RWPE1 (cell line): ENCODE measurements at places on chromosomes 13 and 19.
A peak's percentile ranks its signal among the peaks of the same experiment; 100 is the strongest.

DNA sequence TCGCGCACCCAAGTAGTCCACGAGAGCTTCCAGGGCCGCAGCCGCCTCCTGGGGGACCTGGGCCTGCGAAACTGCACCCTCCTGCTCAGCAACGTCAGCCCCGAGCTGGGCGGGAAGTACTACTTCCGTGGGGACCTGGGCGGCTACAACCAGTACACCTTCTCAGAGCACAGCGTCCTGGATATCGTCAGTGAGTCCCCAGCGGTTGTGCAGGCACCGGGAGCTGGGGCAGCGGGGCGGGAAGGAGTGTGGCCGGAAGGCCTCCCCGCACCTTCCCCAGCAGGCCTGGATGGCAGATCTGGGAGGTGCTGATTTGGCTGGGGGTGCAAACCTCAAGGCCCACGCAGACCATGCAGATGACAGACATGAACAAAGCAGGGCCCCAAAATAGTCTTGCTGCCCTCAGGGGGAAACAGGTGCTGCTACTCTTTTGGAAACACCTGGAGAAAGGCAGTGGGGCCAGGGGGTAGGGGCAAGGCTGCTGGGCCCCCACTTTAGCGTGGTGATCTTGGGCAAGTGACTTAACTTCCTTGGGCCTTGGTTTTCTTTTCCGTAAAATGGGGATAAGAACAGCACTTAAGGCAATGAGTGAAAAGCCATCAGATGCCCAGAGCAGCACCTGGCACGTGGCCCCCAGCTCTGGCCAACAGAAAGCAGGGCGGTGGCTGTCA lies 4.0 kb downstream of the MAG start:
- no peak for DNase-seq

DNA sequence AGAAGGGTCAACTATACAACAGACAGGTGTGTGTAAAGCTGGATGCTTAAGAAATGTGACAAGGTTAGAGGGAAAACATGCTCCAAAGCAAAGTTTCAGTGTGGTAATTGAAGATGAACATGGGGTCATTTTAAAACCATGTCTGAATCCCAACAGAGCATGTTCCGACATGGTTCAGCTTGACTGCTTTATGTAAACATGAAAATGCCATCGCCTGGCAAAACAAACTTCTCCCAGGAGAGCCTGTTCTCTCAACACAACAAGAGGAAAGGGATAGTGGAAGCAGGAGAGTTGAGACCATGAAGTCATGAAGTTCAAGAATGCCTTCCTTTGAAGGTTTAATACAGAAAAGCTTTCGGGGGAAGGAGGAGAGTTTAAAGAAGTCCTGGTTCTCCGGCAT lies 85.8 kb downstream of the EPSTI1 start:
- DNase-seq = no peak

GRCh38 chr13:25762795-25763377 lies 288.9 kb downstream of the SHISA2 start:
- no peak for DNase-seq

- no peak for DNase-seq
These were observed 32.6 kb upstream of the POP4 start for GRCh38 chr19:29573486-29573885.

DNA sequence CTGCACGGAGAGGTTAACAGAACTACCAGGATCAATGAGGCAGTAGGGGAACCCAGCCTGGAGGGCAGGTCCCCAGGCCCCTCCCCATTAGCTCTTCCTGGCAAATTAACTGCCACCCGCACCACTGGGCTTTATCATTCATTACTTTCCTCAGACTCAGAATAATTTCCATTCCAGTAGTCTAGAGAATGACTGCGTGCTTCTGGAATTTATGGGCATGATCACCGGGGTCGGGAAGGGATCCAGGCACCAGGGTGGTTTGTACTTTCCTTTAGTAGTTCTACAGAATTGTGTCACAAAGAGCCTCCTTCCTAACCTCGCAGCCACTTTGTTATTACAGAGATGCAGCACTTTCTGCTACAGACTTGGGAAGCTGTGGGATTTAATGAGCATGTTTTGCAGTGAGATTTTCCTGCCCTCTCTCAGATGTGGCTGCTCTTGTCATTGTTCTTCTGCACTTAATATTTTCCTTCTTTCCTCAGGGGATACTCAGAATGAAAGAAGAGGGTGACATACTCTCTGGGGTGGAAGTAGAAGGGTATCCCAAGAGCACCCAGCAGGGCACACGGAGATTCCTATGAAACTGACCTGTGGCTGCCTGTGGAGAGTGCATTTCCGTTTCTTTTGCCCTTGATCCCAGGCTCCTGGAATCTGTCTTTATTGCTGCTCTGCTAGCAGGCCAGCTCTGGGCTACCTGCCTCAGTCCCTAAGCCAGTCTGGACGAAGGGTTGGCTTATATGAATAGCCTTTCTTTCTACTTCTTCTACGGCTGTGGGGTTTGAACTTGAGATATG lies 285.0 kb upstream of the SLC10A2 start:
- DNase-seq = peak; percentile 8

- no peak for DNase-seq
These were observed 183.3 kb downstream of the KDM4B start for GRCh38 chr19:5152013-5152763.

- DNase-seq = no peak
These were observed 14.3 kb downstream of the FUT6 start for GRCh38 chr19:5825178-5825577.

DNA sequence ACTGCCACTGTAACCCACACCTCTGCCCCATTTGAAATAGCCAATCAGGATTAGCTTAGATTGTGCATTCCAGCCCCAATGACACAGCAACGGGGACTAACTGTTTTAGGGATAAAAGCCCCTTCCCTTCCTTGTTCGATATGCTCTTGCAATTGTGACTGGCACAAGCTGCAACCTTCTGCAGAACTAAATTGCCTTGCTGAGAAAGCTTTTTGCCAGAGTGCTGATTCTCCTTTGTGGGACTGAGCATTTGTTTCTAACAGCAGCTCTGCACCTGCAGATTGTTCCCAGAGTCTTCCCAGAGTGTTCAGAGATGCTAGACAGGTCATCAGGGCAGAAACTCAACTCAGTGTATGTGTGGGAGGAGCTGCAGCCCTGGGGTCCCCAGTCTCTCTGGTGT lies 115.8 kb downstream of the ZNF675 start:
- no peak for DNase-seq

- DNase-seq = no peak
These were observed 14.0 kb downstream of the ZNF552 start for GRCh38 chr19:57800696-57801095.
